ENCODE measurements at places on chromosomes 5 and 9. TPM values are rescaled to one million over a fixed set of nuclear protein-coding genes. Genes with fewer than 3 reads are reported as not detected.

Gene SOX30
- polyA plus RNA-seq = 0.07 TPM

Gene HMGXB3
- 33.4 TPM for polyA plus RNA-seq

Gene OBP2B
- polyA plus RNA-seq = not detected

Gene LCN15
- polyA plus RNA-seq = not detected

Gene CBY3
- not detected for polyA plus RNA-seq

DNA sequence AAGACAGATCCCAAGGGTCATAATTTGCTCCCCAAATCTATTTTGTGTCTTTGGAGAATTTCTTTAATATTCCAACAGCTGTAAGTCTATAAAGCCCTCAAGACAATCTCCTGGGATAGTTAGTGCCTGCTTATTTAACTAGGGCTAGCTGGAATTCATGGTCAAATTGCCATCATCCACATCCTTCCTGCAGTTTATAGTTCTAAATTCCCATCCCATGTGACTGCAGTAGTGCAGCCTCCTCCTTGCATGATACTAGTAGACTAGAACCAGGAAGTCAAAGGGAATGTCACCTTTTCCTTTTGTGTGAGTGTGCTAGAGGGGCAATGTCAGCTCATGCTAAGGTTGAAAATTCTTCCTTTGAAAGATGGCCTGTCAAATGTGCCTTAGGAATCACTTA, 214.8 kb upstream of the PIK3R1 start:
- no peak for DNase-seq

GRCh38 chr5:53834500-53834899, 274.1 kb downstream of the NDUFS4 start:
- no peak for DNase-seq

DNA sequence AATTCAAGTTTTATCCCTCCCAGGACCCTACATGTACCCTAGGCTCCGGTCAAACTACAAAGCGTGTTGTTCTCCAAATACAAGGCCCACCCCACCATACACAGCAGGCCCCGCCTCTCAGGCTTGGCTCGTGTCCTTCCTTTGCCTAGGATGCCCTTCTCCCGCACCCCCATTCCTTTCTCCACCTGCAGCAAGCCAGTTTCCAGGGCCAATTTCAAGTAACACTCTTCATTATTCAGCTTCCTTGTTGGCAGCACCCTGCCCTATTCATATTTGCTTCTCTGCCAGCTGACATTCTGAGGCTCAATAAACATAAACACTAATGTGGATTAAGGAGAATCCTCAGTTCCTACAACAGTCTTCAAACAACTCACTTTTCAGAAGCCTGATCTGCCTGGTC, 31.7 kb downstream of the EPB41L4B start:
- no peak for DNase-seq

- peak; percentile 29 for DNase-seq
Observed at GRCh38 chr5:33781286-33781685, 110.5 kb downstream of the ADAMTS12 start.

GRCh38 chr5:98698359-98698758, 75.1 kb upstream of the RGMB start:
- DNase-seq = no peak

DNA sequence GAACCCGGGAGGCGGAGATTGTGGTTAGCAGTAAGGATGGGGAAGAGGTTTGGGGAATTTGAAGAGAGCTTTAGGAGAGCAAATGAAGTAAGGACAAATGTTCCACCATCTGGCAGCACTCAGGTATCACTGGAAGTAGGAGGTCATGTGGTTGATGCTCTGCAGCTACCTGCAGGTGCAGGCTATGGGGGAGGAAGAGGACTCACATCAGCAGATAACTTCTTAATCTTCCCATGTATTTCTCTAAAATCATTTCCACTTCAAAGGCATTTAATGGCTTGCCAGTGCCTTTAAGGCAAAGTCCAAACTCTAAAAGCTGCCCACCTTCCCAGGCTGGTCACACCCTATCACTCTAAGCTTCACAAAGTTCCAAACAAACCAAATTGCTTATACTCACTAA, 8.1 kb upstream of the HAVCR1 start:
- DNase-seq = no peak

Measured in BJ (cell line).